Activated T-cell treated with anti-CD3 and anti-CD28 coated beads, Interleukin-2, amount 50 U/mL, for 4 hours (primary cell): ENCODE measurements at places on chromosomes 13 and 19. TPM values are rescaled to one million over a fixed set of nuclear protein-coding genes. Genes with fewer than 3 reads are reported as not detected.

The INTS6 gene
- 61.0 TPM for total RNA-seq

DNA sequence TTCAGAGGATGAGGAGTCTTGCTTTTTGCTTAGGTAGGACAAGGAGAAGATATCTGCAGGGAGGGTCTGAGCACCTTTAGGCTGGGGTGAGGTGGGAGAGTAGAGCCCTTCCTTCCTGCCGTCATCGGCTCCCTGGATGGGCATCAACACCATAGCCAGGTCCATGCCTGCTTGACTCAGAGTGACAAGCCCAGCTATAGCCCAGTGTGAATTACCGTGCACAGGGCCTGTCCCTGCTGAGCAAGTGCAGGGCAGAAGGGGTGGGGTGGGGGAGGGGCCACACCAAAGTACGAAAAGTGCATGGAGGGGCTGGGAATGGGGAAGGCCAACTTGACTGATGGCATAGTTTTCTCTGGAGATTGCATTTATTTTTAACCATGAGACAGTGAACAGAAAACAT is 30.3 kb upstream of the RNF113B start:
- DNase-seq = no peak

The ZNF221 gene
- 0.63 TPM for total RNA-seq

DNA sequence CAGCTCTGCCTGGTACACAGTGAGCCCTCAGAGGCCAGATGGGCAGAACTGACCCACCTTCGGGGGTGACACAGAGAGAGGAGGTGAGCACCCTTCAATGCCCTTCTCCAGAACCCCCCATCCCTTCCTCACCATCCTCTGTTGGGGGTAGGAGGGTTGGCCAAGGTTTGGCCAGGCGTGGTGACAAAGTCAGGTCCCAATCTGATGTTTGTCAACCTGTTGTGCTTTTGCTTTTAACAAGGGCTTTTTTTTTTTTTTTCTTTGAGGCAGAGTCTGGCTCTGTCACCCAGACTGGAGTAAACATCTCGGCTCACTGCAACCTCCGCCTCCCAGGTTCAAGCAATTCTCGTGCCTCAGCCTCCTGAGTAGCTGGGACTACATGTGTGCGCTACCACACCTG is 7.3 kb downstream of the PTGIR start:
- no peak for DNase-seq

GRCh38 chr19:47614559-47614958 is 5.6 kb downstream of the BICRA start:
- DNase-seq = no peak

DNA sequence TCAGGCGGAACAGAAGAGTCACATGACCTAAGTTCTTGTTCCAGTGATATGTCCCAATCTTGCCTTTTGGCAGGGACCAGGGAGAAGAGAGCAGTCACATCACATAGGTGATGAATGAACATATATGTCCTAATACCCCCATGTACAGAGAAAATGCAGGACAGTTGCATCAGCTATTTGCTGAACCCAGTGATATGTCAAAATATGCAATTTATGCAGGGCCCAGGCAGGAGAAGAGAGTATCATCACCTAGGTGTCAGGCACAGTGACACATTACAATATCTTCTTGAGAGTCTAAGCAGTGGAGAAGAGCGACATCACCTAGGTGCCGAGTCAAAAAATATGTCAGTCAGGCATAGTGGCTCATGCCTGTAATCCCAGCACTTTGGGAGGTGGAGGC is 139.9 kb downstream of the ZNF675 start:
- no peak for DNase-seq

GRCh38 chr13:103140001-103140671 is 73.9 kb upstream of the SLC10A2 start:
- no peak for DNase-seq

GRCh38 chr19:3440082-3440481 is 40.2 kb downstream of the SMIM24 start:
- DNase-seq = peak; percentile 53

DNA sequence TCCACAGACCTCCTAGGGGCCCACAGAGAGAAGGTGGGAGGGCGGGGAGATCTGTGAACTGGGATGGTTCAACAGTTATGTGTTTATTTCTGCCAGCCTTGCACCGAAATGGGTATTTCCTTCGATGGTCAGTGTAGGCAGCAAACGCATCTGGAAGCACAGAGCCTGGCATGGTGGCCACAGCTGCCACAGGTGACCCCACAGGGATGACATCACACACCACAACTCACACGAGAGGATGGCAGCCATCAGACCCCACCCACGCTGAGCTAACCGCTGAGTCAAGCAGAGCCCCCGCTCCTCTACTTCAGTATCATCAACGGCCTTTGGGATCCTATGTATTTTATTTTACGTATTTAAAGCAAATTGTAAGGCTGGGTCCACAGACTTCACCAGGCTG is 37.4 kb downstream of the NAXD start:
- DNase-seq = no peak

DNA sequence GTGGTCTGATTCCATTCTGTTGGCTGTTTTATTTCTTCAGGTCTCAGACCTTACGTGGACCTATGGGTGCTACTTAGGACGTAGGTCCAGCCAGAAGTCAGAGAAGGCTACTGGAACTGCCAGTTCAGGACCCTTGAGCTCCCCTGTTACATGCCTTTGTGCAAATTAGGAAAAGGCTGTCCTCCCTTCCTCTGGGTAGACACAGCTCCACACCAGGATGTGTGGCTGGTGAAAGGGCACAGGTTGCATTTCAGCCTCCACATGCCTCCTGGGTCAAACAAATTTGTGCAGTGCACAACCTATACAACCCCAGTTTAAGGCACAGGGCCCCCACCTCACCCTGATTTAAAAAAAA is 43.9 kb upstream of the MAP3K10 start:
- DNase-seq = no peak
